ENCODE measurements at places on chromosomes 6 and 20. TPM values are rescaled to one million over a fixed set of nuclear protein-coding genes. Genes with fewer than 3 reads are reported as not detected.

MAS1 gene
- total RNA-seq, result not detected

MYB gene
- 0.57 TPM for total RNA-seq

TSPO2 gene
- total RNA-seq, result 0.10 TPM

TMEM239 gene
- total RNA-seq, result not detected

BPIFA3 gene
- not detected for total RNA-seq

BTN1A1 gene
- not detected for total RNA-seq

DNAJC5 gene
- 29.2 TPM for total RNA-seq

PSMB9 gene
- total RNA-seq, result 17.9 TPM

WFDC5 gene
- not detected for total RNA-seq

PRDM13 gene
- total RNA-seq, result 1.1 TPM

KIAA1755 gene
- 0.14 TPM for total RNA-seq

SAPCD1 gene
- total RNA-seq, result 4.1 TPM

PTCRA gene
- total RNA-seq, result not detected

PKIB gene
- total RNA-seq, result 0.66 TPM

MTHFD1L gene
- total RNA-seq, result 45.0 TPM

OR2J3 gene
- not detected for total RNA-seq

SPATA2 gene
- 8.0 TPM for total RNA-seq

STMN3 gene
- total RNA-seq, result 8.0 TPM

VSX1 gene
- total RNA-seq, result 0.56 TPM

RNF8 gene
- 22.9 TPM for total RNA-seq

SLCO4A1 gene
- 9.1 TPM for total RNA-seq

ANKRD66 gene
- not detected for total RNA-seq

MC3R gene
- total RNA-seq, result not detected

PKIG gene
- total RNA-seq, result 39.7 TPM

SYCP2L gene
- total RNA-seq, result 2.8 TPM

KIAA0408 gene
- 6.6 TPM for total RNA-seq

SASH1 gene
- total RNA-seq, result 3.3 TPM

CUL7 gene
- total RNA-seq, result 6.7 TPM

SIRT5 gene
- 4.2 TPM for total RNA-seq

COL21A1 gene
- total RNA-seq, result 0.81 TPM

PNPLA1 gene
- total RNA-seq, result not detected

RRAGD gene
- total RNA-seq, result 3.1 TPM

XKR7 gene
- not detected for total RNA-seq

FAM83B gene
- 0.07 TPM for total RNA-seq

AVP gene
- total RNA-seq, result not detected

TTLL9 gene
- total RNA-seq, result 0.06 TPM
